Activated CD4-positive, alpha-beta T cell treated with anti-CD3 and anti-CD28 coated beads, Interleukin-2, amount 50 U/mL, for 1 hour (primary cell): ENCODE measurements at places on chromosomes 2 and 18.
A peak's percentile ranks its signal among the peaks of the same experiment; 100 is the strongest.

DNA sequence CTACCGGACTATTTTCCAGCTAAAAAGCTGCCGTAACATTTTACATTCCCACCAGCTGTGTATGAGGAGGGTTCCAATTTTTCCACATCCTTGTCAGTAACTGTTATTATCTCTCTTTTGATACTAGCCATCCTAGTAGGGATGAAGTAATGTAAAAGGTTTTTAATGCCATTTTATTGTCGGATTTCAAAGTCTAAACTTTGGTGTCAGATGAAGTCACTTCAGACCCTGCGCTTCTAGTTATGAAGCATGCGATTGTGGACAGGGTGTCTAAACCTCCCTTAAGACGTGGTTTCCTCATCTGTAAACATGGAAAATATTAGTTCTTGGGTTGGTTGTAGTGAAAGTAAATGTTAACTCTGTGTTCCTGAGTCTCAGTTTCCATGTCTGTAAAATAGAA is 4.7 kb downstream of the DGKD start:
- DNase-seq, result no peak

DNA sequence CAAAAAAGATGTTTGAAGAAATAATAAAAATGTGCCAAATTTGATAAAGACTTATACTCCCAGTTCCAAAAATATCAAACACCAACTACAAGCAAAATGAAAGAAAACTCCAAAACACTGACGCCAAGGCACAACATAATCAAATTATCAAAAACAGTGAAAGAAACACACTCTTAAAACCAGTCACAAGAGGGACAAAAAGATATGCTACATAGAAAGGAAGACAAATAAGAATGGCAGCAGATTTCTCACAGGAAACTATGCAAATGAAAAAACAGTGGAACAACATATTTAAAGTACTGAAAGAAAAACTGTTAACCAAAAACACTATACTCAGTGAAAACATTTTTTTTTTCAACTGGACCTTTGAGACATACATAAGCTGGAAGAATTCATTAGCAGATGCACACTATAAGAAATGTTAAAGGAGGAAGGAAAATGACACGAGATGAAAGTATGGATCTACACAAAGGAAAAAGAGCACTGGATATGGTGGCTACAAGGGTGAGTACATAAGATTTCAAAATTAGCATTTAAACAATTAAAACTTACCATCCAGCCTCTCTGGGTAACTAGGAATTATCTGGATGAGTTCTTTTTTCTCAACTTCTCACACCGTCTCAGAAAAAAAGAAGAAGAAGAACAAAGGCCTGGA is 94.0 kb upstream of the ACVR1C start:
- DNase-seq, result no peak

DNA sequence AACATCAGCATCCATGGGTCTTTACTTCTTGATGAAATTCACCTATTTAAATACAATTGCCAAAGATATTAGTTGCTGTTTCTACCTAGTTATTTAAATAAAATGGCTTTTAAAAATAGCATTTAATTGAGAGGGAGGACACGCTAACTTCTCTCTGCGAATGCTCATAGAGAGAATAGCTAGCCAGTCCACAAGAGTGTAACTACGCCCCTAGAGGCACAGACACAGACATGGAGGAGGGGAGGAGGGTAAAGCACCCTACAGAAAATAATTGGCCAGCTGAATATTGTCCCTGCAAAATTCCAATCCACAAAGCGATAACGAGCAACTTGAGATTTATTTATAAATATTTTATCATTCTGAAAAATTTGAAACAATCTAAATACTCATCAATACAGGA is 97.0 kb upstream of the PAPOLG start:
- DNase-seq, result no peak

DNA sequence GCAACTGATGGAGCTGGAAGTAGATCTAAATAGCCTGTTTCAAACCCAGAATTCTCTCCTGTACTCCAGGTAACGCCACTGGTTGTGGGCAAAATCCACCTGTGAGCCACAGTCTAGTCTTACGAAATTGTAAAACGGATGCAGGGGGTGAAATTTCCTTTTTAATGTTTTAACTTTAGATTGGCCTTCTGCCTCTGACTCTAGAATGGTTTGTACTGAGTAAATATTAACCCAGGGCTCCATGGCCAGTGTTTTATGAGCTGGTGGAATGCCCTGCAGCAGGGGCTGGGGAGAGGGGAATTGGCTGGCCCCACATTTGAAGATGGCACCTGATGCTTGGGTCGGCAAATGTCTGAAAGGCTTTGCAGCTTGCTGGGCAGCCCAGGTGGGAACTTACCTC is 156.6 kb downstream of the MYCN start:
- DNase-seq, result no peak

DNA sequence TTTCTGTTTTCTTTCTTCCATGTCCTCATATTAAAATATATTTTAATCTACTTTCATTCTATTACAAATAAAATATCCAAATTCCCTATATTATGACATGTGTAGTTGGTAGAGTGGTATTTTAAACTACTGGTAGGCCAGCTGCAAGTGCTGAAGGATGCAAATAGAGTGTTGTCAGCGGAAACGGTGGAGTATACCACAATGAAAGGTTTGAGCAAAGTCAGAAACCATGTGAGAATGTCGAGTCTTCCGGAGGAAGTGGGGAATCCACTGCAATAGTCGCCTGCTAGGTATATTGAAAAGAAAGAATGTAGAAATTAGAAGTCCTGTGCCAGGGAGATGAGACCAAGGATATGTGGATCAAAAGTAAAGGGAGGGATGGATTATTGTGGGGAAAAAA is 373.9 kb downstream of the DSEL start:
- DNase-seq, result no peak

GRCh38 chr2:65390134-65390533 is 42.3 kb downstream of the SPRED2 start:
- DNase-seq, result no peak

GRCh38 chr2:168583064-168583709 is 127.1 kb downstream of the CERS6 start:
- no peak for DNase-seq

GRCh38 chr2:204161886-204162285 is 225.3 kb downstream of the ICOS start:
- DNase-seq, result no peak

GRCh38 chr2:20472569-20472968 is 25.7 kb downstream of the RHOB start:
- no peak for DNase-seq

DNA sequence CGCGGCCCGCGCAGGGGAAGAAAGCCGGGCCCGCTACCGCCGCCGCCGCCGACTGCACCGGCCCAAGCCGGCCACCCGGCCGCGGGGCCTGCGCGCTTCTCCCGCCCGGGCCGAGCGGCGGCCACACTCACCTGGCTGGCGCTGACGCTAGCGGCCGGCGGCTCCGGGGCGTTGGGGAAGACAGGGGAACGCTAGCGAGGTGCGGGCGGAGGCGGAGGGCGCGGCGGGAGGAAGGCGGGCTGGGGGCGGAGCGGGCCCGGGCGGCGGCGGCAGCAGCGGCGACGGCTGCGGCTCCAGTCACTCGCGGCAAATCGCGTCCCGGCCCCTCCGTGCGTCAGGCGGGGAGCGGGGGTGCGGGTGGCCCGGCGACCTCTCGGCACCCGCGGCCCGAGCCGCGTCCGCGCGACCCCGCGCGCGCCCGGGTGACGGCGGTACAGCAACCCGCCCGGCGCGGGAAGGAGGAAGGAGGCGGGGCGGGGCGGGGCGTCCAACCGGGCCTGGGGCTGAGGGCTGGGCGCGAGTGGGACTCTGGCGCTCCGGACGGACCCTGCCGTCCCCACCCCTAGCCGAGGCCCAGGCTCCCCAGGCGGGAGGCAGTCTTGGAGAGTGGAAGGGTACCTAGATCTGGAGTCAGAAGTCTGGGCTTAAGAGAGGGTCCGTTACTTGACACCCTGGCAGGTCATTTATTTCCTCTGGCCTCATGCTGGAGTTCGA is at the start of gene SESTD1:
SESTD1 (minus strand) TSS at position 465 of the 714 bp plus-strand sequence. CDS start 72,991 bp downstream, outside the sequence.
- DNase-seq, result peak; percentile 51

DNA sequence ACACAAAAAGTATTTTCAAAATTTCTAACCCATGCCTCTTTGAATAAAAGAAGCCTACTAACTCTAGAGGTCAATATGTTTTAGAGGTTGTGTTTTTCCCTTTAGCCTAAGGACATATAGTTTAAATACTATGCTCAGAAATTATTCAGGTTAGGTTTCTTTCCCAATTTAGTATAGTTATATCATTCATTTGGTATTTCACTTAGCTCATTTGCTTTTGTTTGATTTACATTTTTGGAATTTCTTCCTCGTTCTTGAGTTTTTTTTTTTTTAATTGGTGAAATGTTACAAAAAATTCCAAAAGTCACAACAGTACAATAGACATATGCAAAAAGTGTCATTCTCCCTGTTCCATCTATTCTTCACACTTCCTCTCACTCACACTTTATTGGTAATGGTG is 371.3 kb upstream of the TNP1 start:
- DNase-seq, result no peak

- no peak for DNase-seq
These were observed 1357.5 kb upstream of the CELF4 start for GRCh38 chr18:38923126-38923525.

DNA sequence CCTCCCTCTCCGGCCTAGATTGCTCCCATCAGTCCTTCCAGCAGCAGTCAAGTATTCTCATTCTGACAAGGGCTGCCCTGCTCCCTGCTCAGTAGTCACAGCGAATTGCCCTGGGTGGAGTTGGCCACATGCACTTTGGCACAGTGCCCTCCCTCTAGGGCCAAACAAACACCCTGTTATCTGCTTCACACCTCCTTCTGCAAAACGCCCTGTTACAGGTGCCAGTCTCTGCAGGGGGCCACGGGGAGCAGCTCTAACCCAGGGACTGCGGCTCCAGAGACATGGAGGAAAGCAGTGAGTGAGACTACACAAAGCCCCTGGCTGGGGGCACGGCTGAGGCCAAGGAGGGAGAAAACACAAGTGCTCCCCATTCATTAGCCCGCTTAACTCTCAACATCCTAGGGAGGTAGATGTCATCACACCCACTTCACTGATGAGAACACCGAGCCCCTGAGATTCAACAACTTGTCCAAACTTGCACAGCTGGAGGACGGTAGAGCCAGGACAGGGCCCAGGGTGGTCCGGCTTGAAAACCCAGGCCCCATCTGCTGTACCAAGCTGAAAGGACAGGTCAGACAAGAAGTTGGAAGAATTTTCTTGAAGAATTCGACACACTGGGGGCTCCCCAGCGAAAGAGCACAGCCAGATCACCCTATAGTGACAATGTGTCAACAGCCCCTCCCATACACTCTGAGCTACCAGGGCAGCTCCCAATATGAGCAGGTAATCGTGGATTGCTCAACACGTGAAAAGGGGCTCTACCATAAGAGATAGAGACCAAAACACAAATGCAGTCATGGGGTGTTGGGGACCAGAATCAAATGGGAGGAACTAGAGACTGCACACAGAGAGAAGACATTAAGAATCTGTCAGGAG is 8.7 kb upstream of the TFCP2L1 start:
- DNase-seq, result no peak

- DNase-seq, result no peak
These were observed 116.6 kb downstream of the GLI2 start for GRCh38 chr2:120852200-120852815.

- no peak for DNase-seq
These were observed 409.0 kb downstream of the LPIN1 start for GRCh38 chr2:12155303-12156051.

- DNase-seq, result no peak
These were observed 77.2 kb upstream of the ST6GAL2 start for GRCh38 chr2:106963156-106963555.

- no peak for DNase-seq
These were observed 9.2 kb downstream of the HS6ST1 start for GRCh38 chr2:128309280-128310093.

DNA sequence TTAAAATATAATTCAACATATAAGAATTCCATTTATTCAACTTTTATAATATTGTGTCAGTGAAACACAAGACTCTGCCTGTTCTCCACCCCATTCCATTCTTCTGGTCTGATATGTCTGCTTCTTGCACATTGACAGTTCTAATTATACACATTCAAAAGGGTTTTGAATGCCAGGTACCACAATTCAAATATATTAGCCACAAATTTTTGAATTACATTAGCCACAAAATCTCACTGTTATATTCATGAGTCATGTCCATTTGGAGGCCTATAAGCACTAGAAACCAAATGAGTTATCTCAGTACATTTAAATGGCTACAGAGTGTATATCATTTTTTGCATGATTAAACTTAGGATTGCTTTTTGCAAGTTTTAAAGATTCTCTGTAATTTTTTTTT is 72.1 kb downstream of the CCDC150 start:
- no peak for DNase-seq

DNA sequence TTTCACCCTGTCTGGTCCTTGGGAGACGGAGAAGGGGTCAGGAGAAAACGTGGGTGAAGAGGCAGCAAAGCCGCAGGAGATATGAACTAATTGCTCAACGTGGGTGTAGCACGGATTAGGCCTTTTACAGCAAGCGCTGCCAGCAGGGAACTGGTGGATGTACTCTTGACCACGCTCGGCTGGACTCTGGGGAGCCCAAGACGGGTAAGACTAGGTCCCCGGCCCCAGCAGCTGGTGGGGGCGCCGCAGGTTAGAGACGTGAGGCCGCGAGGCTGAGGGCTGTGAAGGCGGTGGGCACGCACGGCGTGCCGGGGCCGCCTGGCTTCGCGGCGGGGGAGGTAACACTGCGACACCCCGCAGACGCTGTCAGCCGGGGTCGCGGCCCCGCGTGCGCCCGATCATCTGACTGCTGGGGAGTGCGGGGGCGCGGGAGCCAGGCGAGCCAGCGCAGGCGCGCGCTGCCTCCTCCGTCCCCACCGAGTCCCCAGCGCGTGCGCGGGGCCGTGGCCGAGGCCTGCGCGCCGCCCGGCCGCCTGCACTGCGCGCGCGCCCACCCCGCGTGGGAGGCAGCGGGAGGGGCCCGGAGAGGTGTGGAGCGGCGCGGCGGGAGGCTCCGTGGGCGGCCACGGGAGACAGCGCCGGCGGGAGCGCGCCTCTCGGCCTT is at the start of gene CLIP4:
CLIP4 (plus strand) TSS at position 470 of the 664 bp plus-strand sequence. CDS start 5,974 bp downstream, outside the sequence.
- peak; percentile 62 for DNase-seq

GRCh38 chr18:25181993-25182392 is 170.0 kb downstream of the ZNF521 start:
- no peak for DNase-seq

DNA sequence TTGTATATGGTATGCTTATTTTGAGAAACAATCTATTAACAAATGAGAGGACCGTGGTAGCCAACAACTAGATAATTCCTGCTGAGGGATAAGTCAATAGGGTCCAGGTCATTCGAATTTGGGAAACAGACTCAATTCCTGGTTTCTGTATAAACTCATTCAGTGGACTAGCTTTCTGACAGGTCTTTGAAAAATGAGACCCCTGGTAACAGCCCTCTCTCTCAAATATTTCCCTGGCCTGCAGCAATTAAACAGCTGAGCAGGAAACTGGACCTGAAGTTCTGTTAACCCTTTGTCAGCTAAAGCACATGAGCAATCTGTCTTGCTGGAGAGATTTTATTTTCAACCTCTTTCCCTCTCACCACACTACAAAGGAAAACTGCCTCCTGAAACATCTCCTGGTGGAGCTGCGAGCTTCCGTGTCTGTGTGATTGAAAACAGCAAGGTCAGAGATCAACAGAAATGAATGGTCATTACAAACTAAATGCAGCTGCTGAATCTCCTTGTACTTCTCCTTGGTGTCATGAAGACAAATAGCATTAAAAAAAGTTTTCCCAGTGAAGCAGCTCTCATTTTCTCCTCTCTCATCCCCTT is 70.3 kb upstream of the CCDC85A start:
- DNase-seq, result no peak
